ENCODE measurements at places on chromosomes 5 and 9.

GRCh38 chr5:64788156-64788555 lies 19.4 kb downstream of the CWC27 start:
- DNase-seq, result no peak

DNA sequence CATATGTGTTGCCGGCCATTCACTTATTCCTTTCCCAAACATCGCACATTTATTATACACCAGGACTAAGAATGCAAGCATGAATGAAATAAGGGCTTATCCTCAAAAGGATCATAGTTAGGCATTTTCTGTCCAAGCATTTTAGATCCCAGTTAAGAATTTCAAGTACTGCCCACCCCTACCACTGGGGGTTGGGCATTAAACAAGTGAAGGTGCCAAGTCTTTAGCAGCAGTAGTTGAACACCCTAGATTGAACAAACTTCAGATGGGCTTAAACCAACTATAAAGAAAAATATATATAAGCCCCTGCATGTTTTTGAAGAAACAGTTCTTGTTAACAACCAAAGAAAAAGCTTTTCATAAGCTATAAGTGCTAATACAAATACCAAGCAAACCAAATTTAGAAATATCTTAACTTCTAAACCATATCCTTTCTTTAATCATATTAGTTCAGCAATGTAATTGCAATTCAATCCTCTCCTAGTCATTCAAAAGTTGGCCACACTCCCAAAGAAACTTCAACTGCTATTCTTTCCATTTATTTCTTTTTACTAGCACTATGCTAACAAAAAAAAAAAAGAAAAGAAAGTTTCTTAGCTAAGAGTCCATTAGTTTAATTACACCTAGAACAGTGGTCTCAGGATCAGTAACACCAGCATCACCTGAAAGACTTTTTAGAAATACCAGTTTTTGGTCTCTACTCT lies 149.8 kb downstream of the MLLT3 start:
- DNase-seq, result no peak

- DNase-seq, result no peak
Measured at GRCh38 chr5:39951070-39951469, 526.3 kb upstream of the DAB2 start.

- DNase-seq, result no peak
Measured at GRCh38 chr9:136661641-136662325, 933 bp upstream of the EGFL7 start.

- DNase-seq, result no peak
Measured at GRCh38 chr5:56415356-56415765, 182.2 kb upstream of the ANKRD55 start.

DNA sequence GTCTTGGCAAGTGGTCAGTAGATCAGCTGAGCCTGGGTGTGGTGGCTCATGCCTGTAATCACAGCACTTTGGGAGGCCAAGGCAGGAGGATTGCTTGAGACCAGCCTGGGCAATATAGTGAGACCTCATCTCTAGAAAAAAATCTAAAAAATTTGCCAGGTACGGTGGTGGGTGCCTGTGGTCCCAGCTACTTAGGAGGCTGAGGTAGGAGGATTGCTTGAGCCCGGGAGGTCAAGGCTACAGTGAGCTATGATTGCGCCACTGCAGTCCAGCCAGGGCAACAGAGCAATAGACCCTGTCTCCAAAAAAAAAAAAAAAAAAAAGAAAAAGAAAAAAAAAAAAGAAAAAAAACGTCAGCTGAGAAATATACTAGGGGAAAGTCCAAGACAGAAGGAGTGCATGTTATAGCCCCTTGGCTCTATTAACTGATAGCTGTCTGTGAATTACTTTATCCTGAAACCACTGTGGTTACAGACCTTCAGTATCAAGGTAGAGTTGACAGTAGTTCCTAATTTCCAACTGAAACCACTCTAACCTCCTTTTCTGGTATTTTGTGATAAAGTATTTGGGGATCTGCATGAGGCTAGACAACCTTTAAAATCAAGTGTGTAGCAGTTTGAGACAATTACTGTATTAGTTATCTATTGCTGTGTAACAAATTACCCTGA lies 2.3 kb upstream of the INIP start:
- DNase-seq, result no peak

DNA sequence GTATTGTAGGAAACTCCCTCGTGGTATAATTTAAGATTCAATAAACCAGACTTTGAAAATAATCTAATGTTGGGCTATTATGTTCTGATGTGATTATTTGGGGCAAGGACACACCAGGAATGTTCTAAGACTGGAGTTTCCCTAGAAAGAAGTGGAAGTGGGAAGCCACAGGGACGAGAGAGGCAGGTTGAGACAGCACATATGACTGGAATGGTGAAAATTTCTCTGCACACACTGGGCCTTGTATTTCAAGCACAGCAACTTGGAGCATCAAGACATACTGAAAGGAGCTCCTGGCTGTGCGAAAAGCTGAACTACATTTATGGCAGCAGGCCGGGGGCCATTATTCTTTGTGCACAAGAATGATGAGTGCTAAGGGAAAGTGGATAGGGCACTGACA lies 98.2 kb downstream of the CETN3 start:
- DNase-seq, result no peak

DNA sequence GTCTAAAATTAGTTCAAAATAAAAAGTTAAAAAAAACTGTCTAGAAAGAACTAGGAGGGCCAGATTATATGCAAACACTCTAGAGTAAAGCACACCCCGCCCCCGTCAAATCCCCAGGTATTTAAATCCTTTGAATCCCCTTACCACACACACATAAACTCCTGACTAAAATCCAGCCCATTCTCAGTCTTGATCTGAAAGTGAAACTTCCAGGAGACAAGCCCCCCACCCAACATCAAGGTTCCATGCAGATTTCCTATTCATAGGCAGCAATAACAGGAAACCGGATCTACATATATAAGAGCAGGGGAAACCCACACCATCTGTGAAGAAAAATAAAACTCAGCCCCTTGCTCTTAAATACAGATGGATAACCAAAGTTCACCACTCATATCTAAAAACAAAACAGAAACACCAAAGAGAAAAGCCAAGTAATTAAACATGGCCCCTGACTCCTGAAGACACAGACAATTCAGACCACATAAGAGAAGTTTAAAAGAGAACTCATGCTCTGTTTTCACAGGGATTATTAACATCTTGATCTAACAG lies 42.3 kb downstream of the MARCHF3 start:
- no peak for DNase-seq

DNA sequence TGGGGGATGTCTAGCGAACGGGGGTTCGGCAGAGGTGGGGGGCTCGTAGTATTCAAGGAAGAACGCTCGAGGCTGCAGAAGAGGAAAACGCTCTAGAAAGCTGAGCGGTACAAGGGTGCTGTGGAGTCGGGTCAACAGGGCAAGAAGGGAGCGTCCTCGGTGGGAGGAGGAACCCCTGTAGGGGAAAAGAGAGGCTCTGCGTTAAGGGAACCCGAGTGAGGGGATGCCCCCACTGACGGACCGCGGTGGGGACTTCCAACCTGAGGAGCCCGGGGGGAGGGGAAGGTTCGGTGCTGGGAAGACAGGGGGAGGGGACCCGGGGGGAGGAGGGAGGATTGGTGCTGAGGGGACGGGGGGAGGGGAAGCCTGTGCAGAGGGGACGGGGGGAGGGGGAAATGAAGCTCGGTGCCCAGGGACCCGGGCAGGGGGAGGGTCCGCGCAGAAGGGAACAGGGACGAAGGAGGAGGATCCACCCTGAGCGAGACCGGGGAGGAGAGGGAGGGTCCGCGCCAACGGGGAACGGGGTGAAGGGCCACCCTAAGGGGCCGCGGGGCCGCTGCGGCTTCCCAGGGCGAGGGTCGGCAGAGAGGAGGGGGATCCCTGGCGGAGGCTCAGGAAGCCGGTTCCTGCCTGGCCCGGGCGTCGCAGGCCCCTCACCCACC lies 621 bp downstream of the NR6A1 start:
- peak; percentile 4 for DNase-seq

- no peak for DNase-seq
Measured at GRCh38 chr9:32589083-32589723, 16.2 kb upstream of the NDUFB6 start.

DNA sequence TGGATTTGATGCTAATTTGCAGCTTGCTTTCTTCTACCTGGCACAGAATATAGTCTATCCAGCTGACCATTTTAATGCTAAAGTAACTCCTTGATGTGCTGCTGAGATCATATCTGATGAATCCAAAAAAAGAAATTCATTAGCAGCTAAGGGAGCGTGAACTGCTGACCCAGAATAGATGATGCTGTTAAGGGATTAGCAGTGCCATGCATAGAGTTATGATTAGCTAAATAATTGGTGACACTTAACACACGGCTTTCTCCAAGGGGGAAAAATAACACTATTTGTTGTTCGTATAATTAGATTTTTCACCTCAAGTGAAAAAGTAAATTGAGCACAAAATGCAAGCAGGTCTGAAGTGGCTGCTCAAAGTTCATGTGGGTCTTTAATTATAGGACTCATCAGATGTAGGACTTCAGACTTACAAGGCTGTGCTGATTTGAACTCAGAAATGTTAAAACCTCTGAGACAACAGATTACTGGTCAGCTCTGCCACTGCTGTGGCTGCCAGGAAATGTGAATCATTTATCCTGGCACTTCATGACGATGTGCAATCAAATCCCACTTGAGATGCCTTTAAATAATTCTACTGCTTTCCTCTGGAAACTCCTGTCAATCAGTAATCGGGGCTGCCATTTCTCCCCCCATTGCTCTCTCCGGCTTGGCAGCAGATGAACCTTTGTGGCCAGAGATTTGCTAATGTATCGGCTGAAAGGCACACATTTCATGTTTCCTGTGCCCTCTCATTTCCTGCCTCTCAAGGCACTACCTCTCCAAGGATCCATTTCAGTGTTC lies 291.6 kb upstream of the C9orf72 start:
- no peak for DNase-seq

GRCh38 chr5:160260006-160260775 lies 30.9 kb downstream of the FABP6 start:
- no peak for DNase-seq

DNA sequence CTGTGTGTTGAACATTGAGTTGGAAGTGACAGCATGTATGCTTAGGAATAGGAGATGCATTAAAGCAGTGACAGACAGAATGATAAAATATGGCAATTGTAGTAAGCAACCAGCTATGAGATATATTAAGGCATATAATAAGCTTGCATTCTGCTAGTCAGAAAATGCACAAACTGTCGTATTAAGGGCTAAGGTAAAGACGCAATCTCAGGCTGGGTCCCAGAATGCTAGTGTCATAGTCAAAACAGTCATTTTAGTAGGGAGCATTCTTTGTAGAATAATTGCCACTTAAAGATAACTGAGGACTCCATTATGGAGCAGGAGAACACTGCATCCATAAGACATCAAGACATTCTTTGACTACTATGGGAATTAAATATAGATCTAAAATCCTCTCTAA lies 1369.7 kb upstream of the C9orf72 start:
- DNase-seq, result no peak

DNA sequence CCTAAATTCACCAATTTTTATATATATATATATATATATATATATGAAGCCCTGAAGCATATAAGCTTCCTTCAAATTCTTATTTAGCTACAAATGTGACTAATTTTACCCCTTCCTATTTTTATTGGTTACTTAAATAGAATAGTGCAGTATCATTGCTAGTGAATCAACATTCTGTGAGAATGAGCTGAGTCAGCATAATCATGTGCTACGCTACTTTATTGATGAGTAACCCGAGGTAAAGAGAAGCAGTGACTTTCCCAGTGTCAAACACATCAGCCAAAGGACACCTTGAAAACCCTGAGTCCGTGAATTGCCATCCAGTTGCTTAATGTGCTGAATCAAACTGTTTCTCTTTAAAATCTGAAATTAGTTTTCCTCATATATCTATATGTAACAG lies 546.2 kb downstream of the DMRTA1 start:
- DNase-seq, result no peak

DNA sequence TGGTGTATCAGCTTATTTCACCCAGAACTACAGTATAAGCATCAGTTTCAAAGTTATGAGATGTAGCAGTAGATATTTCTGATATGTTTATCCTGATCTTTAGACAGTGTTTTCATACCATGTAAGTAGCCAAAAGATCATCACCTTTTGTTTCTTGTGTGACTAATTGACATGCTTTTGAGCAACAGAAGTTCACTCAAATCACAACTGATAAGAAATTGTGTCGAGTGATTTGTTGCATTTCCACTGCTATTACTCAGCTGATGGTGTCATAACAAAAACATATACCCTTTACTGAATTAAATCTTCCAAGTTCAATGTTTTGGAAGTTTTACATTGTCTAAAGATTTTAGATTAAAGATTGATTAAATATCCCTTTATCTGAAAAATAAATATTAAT lies 324.5 kb downstream of the TUSC1 start:
- no peak for DNase-seq

GRCh38 chr9:135350003-135350315 lies 129.6 kb upstream of the PPP1R26 start:
- no peak for DNase-seq

DNA sequence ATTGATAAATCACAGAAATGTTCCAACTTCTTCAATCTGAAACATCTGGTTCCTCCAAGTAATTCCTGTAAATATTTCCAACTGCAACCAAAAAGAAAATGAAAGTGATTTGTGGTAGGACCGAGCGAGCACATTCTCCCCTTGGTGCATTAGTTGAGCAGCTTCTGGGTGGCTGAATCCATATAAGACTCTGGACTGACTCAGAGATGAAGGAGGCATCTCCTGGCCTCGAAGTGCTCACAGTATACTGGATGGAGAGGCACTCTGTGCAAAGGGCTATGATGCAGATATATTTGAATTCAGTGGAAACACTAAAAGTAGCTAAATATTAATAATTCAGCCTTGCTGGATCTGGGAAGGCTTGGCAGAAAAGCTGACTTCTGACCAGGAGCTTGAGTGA lies 265.0 kb downstream of the MARCHF11 start:
- DNase-seq, result no peak

DNA sequence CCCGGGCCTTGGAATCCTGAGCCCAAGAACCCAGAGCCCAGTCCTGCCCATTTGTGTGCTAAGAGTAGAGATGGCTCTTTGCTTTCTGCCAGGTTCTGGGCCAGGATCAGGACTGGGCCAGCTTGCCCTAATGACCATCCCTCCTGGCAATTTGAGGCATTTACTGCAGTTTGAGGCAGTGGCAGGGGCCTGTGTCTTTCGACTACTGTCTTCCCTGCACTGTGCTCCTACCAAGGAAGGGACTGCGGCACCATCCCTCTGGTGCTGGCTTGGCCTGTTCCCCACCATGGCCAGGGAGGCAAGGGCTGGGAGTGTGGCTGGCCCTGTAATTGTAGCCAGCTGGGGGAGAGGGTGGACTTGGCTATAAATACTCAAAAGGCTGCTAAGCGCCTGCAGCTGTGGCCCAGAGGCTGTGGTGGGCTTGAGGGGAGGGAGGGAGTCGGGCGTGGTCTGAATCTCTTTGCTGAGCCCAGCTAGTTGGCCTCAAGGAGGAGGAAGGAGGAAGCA lies 4.6 kb downstream of the ENHO start:
- no peak for DNase-seq

GRCh38 chr9:72599874-72600534 lies 78.6 kb downstream of the TMC1 start:
- DNase-seq, result no peak
